Stimulated activated CD4-positive, alpha-beta T cell treated with anti-CD3 and anti-CD28 coated beads, Interleukin-1b, Interleukin-23, amount 100 ng/mL, for 48 hours (primary cell): ENCODE measurements at places on chromosomes 11 and 22.

DNA sequence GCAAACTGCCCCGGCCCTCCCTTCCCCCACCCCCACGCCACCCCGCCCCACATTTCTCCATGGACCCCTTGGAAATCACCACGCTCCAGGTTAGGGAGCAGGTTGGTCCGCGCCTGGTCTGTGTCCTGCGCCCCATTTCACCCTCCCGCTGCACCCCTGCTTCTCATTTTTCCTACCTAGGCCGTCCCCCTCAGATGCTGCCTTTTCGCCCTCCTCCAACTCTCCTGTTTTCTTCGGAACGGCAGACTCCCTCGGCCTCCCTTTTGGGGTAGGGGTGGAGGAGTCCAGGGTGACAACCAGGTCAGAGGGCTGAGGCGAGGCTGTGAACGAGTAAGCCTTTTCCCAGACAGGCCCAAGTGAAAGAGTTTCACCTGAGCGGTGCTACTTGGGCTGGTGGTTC is 893 bp upstream of the SCN4B start:
- no peak for DNase-seq

- DNase-seq: no peak
Measured at GRCh38 chr22:43289531-43289963, 53.6 kb downstream of the SCUBE1 start.

- no peak for DNase-seq
Measured at GRCh38 chr22:47352920-47353700, 590.7 kb downstream of the TBC1D22A start.

DNA sequence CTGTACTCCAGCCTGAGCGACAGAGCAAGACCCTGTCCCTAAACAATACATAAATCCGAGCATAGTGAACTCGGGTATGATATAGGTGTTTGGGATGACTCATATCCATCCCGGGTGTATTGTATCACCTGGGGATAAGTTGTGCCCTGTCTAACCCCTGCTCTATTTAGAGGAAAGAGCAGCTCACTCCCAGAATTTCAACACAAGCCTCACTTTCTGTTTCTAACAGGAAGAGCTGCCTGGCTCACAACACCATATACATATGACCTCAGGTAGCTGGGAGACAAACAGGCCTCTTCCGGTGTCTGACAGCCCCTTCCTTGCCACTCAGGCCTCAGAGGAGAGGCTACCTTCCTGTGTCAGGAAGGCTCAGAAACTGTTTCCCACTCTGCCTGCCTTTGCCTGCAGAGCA is 9.9 kb upstream of the MICALL1 start:
- peak; percentile 43 for DNase-seq

GRCh38 chr11:13874597-13874996 is 87.9 kb upstream of the SPON1 start:
- no peak for DNase-seq

DNA sequence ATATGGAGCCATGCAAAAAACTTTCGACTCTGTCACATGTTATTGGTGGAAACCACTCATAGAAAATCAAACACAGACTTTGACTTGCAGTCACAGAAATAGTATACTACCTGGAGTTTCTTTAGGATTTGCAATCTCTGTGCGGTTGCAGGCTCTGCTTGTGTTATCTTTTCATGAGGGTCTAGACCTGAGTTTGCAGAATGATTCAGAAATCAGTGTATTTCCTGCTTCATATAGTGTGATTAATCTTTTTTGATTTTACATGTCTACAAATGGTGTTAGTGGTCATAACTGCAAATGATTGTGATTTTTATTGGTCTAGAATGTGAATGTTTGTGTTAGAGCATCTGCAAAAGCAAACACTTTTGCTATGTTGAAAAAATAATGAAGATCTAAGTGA is 690.2 kb downstream of the NTM start:
- no peak for DNase-seq

GRCh38 chr22:31945971-31946680 is 1.8 kb downstream of the YWHAH start:
- no peak for DNase-seq

DNA sequence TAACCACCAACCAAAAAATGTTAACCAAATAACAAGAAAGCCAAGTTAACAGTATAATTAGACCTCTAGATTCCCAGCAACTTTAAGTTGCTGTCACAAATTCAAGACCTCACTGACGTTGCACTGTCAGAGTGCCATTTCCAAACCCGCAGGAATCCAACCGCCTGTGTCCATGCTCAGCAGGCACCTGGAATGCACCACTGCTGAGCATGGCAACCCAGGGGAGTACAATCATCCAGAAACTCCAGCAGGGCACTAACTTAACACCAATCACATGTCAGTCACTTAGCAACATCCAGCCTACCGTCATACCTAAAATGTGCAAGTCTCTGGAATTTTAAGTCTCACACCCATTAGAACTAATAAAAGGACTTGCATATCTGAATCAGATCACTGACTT is 48.8 kb downstream of the SMCO4 start:
- no peak for DNase-seq

DNA sequence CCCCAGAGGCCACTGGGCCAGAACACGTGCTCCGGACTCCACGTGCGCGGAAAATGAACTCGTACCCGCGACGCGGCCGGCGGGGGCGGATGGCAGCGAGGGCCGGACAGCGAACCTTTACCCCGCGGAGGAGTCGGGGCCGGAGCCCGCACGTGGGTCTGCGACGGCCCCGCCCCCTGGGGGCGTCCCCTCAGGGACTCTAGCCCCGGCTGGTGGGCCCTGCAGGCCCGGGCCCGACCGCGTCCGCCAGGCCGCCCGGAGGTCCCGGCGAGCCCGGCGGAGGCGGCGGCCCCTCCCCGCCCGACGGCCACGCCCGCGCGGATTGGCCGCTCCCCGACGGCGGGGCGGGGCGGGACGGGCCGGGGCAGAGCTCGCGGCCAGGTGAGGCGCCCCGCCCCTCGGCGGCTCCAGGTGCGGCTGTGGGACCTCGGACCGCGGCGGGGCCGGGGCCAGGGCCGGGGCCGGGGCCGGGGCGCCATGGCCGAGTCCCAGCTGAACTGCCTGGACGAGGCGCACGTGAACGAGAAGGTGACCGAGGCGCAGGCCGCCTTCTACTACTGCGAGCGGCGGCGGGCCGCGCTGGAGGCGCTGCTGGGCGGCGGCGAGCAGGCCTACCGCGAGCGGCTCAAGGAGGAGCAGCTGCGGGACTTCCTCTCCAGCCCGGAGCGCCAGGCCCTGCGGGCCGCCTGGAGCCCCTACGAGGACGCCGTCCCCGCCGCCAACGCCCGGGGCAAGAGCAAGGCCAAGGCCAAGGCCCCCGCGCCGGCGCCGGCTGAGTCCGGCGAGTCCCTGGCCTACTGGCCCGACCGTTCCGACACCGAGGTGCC is at the start of gene FAM83F:
Gene FAM83F (plus strand): TSS at position 389 of the 827 bp plus-strand sequence. CDS start 89 bp downstream, at position 478.
- DNase-seq: no peak

GRCh38 chr11:128610721-128611617 is 23.6 kb upstream of the ETS1 start:
- DNase-seq: peak; percentile 54

DNA sequence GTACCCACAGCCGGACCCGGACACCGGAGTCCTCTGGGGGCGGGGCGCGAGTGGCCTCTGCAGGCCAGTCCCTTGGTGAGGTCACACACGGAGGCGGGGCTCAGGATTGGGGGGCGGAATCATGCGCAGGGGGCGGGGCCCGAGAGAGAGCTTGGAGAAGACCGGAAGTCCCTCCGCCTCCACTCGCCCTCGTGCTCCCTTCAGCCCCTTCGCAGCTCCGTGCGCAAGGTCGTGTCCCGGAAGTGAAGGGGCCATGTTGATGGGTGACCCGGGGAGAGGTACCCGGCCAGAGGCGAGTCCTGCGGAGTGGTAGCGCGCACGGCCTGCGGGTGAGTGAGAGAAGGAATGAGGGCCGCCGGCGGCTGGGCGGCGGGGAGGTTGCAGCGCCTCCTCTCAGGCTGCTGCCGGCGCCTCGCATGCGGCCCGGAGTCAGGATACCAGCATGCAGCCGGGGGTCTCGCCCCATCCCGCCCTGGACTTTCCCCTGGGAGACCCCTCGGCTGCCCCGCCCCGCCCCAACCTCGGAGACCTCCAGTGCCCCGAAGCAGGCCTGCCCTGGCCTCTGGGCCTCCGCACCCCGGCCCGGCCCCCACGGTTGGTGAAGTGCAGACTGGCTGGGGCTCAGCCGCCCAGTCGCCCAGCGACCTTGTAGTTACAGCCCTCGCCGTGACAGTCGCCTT is at the start of gene MIEF1:
Gene MIEF1 (plus strand): TSS at position 182 of the 680 bp plus-strand sequence. CDS start 9,005 bp downstream, outside the sequence.
- peak; percentile 95 for DNase-seq

GRCh38 chr11:121257289-121257688 is 35.3 kb upstream of the SC5D start:
- no peak for DNase-seq

DNA sequence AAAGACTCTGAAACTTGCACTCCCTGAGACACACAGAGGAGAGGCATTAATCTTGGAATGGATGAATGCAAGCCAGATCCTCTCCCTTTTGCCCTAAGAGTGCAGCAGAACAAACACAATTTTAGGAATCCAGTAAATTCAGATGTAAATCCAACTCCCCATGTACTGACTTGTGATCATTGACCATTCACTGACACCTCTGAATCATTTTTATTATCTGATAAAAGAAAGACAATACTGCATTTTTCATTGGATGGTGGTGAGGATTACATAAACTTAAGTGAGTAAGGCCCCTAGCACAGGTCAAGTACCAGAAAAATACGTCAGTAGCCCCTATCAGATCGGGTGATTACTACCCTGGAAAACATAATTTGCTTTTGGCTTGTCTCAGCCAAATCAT is 782.9 kb upstream of the API5 start:
- DNase-seq: no peak

GRCh38 chr11:72012897-72013721 is 14.4 kb downstream of the IL18BP start:
- DNase-seq: no peak

GRCh38 chr11:113241636-113242054 is 72.7 kb upstream of the TTC12 start:
- DNase-seq: no peak

DNA sequence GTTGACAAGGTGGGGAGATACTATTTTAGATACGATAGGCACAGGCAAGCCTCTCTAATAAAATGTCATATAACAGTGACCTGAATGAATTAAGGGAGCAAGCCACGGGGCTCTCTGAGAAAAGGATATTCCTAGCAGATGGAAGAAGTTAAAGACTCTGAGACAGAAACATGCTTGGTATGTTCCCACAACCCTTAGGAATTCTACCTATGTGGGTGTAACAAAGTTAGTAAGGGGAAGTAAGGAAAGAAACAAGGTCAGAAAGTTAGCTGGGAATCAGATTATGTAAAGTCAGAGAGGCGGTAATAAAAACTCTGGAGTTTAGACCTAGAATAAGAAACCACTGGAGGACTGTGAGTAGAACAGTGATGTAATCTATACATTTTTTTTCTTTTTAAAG is 59.7 kb upstream of the GDPD4 start:
- DNase-seq: no peak

DNA sequence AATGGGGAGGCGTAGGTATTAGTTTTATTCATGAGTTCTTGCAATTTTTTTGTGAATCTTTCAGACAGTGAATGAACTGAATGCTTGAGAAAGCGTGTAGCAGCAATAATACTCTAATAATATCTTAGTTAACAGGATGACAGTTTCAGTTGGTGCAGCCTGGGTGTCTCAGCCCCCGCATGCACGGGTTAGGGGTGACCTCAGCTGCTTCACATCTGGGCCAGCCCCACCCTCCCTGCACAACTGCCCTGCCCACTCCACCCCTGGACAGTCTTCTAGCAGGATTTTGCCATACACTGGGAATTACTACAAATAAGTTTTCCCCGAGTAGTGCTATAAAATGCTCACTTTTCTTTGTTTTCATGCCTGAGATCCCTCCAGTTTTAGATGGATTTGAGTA is 83.2 kb downstream of the ST3GAL4 start:
- no peak for DNase-seq

- DNase-seq: no peak
Measured at GRCh38 chr22:28911777-28912669, 28.7 kb downstream of the ZNRF3 start.

GRCh38 chr11:134406264-134407185 is 5.5 kb downstream of the B3GAT1 start:
- no peak for DNase-seq
